ENCODE measurements at places on chromosomes 1 and 21.

DNA sequence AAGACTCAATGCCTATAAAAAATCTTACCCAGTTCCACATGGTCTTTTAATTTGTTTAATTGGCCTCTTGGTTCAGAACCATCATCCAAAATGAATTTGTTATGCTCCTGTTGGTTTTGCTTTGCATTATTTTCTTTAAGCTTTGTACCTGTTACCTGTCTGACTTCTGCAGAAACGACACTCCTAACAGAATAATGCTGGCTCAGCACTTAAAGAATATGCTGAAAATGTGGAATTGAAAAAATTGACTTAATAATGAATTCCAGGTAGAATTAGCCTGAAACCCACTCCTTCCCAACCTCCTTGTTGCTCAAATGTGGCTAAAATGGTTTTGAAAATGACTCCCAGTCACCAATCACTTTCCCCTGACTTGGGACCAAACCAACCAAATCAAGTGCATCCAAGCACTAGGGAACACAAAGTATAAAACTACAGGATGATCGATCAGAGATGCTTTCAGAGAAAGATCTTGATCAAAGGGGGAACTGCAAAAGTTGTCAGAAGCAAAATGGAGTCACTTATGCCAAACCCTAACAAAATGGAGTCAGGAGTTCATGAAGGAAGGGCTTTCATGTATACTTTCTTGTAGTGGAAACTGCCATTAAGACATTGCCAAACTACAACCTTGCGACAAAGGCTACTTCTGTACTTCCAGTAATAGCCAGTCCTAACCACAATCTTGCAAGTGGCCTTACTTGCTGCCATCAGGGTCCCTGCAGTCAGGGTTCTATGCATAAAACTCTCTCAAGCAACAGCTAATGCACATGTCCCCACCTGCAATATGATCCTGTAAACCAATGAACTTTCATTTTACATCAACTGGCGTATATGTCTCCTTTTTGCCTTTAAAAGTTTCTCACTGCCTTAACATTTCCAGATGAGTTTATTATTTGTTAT lies 5.4 kb downstream of the GBP7 start:
- DNase-seq, result no peak

- DNase-seq, result no peak
Measured at GRCh38 chr1:151526735-151527525, 13.2 kb upstream of the TUFT1 start.

DNA sequence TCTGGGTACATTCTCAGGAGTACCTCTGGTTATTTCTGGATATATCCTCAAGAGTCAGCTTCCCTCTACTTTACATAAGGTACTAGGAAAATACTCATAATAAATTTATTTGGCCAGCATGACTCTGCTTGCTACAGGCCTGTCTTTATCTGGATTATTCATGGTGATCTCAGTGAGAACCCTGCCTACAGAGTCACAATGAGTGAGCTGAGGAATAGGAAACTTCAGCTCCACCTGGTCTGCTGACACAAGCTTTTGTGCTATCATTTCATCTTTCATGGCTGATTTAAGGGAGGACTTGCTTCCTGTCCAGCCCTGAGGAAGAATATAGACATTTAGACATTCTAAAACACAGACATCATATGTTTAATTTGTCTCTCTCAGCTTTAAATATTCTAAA lies 19.5 kb upstream of the SUCO start:
- no peak for DNase-seq

DNA sequence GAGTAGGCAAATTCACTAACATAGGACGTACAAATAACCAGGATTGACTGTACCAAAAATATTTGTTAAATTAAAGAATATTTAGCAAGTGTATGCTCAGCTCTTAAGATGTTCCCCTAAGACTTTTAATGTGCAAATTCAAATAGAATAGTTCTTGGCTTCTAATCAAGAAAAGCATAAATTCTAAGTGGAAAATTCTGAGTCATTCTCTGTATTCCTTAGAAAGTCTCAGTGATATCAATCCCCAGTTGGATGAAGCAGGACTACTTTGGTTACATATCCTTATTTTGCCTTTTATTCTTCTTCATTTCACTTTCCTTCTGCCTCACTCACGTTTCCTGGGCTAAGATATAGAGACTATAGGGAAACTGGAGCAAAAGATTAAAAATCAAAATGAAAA lies 130.2 kb downstream of the IFI44 start:
- DNase-seq, result no peak

DNA sequence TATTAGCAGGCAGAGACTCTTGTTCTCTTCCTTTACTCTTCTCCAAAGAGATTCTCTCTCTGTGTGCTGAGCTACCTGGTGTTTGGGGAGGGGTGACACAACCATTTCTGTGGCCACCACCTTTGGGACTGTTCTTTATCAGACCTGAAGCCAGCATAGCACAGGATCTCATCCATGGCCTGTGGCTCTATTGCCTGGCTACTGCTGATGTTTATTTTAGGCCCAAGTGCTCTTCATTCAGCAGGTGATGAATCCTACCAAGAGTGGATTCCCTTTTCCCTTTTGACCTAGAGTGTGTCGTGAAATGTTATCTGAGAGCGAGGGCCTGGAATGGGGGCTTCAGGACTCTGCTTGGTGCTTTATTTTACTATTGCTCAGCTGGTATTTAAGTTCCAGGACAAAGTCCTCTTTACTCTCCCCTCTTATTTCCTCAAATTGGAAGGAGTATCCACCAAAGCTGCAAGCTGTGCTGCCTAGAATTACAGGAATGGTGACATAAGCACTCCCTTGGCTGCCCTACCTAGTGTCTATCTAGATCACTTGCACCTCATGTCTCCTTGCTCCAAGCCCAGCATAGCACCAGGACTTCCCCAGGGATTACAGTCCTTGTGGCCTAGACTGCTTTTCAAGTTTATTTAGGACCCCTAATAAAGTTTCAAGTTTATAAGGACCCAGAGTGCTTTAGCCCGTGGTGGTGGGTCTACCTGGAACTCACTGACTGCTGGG lies 94.7 kb upstream of the GPR52 start:
- no peak for DNase-seq

- no peak for DNase-seq
Measured at GRCh38 chr1:230971771-230972170, 6.9 kb downstream of the TTC13 start.

GRCh38 chr21:44709426-44710293 lies 1.7 kb downstream of the TSPEAR start:
- no peak for DNase-seq

- DNase-seq, result no peak
Measured at GRCh38 chr1:151156515-151156819, at the start of gene TNFAIP8L2. TSS of gene TNFAIP8L2 (plus strand) at chr1:151156649. CDS start at chr1:151158698, 2,049 bp downstream.

DNA sequence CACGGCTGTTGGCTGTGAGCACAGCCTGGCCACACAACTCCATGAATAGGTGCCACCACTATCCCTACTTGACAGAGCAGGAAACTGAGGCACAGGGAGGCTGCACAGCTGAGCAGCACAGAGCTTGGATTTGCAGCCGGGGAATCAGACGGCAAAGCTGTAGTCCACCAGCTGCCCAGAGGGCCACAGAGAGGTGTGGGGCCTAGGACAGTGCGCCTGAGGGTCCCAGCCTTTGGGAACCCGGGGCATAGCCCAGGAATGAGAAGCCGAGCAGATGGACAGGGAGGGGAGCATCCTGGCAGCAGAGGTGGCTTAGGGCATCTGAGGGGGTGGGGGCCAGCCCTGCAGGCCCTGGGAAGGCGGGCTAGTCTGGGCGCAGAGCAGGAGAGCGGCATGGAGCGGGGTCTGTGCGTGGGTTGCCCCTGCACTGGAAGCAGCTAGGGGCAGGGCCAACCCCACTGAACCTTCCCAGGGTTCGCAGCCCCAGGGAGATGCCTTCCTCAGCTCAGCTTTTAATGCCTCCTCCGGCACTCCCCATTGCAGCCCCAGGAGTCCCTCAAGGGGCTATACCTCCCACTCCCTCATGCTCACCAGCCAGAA lies 46.2 kb upstream of the COL18A1 start:
- no peak for DNase-seq

DNA sequence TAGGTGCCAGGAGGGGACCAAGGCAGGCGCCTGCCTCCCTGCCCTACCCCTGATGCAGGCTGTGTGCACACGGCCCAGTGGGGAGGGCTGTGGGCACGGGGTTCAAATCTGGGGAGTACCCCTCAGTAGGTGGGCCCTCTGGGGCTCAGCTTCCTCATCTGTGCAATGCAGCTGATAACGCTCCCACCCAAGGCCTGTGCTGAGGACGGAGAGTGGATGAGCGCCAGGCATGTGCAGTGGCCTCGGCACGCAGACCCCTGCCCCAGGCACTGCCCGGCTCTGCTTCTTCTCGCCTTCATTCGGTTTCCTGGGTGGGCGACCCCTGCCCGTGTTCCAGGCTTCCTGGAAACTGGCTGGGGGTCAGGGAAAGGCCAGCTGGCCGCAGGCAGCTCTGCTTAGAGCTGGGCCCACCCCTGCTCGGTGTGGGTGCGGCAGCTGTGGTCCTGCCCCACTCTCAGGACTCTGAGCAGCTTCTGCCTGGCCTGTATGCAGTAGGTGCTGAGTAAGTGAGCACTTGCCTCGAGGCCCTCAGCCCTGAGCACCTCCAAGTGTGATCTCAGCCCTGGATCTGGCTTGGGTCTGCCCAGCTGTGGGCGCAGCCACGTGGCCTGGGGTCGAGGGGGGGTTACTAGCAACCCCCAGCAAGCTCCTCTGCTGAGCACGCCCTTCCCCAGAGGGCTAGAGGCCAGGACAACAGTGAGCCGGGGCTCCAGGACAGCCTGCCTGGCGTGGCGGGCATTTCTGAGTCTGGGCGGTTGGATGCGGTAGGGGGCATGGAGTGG lies 11.9 kb upstream of the TNFRSF14 start:
- no peak for DNase-seq

GRCh38 chr1:153629971-153630370 lies 1.7 kb downstream of the S100A1 start:
- DNase-seq, result no peak

GRCh38 chr1:173315296-173315695 lies 108.2 kb upstream of the TNFSF4 start:
- no peak for DNase-seq

Data from brain (organoid and tissue), 16 donors.